ENCODE measurements at places on chromosomes 2 and 18.

DNA sequence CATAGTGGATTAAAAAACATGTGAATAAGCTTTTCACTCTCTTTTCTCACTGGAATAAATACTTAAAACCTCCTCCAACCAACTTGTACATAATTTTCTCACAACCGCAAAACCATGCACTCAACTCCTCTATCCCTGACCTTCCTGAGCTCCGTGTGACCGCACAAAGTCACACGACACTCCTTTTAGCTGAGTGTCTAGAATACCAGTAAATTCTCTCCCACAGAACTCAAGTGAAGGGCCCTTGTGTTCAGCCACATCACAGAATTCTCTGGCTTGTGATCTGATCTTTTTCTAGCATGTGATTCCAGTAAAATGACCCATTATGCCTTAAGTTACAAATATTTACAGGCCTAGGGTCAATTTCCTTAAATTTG is 91.2 kb upstream of the ARL4C start:
- DNase-seq = no peak

GRCh38 chr2:101655702-101656422 is 41.6 kb upstream of the MAP4K4 start:
- no peak for DNase-seq

DNA sequence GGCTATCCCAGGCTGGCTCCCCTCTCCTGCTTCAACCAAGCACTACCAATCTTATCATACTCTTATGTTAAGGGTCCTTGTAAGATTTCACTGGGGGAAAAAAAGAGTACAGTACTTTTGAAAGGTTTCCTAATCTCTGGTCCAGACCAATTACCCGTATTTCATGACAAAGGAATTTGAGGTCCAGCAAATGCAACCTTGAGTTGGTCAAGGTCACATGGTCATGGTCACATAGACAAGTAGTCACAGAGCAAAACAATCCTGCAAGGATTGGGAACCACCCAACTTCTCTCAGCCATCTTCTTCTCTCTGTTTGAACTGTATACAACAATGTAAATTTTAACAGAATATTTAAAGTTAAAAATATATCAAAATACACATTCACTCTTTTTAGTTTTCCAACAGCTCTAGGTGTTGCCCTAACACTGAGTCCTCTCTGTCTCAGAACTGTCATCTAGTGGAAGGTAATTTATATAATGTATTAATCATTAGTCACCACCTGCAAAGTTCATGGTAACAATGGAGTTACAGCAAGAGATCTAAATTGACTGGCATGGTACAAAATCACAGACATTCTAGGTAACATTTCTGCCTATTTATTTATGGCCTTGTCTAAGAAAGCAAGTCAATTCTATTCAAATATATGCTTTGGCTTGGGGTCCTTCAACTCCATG is 21.5 kb downstream of the DTNB start:
- no peak for DNase-seq

- DNase-seq = no peak
Measured at GRCh38 chr2:28095622-28096021, 205.1 kb downstream of the BABAM2 start.

DNA sequence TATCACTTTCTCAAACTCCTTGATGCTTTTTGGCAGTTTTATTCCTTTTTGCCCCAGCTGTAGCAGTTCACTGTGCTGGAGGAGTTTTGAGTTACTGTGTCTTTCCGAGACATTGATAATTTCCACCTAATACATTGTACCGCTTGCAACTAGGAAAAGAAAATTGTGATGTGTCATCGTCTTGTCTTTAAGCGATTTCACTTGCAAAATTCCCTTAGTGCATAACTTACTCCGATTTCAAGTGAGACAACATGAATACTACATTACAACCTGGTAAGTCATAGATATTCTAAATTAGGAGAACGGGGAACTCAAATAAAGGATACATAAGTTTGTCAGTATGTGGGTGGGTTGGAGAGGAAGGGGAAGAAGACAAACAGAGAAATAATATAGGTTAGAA is 340.5 kb upstream of the KYNU start:
- no peak for DNase-seq

DNA sequence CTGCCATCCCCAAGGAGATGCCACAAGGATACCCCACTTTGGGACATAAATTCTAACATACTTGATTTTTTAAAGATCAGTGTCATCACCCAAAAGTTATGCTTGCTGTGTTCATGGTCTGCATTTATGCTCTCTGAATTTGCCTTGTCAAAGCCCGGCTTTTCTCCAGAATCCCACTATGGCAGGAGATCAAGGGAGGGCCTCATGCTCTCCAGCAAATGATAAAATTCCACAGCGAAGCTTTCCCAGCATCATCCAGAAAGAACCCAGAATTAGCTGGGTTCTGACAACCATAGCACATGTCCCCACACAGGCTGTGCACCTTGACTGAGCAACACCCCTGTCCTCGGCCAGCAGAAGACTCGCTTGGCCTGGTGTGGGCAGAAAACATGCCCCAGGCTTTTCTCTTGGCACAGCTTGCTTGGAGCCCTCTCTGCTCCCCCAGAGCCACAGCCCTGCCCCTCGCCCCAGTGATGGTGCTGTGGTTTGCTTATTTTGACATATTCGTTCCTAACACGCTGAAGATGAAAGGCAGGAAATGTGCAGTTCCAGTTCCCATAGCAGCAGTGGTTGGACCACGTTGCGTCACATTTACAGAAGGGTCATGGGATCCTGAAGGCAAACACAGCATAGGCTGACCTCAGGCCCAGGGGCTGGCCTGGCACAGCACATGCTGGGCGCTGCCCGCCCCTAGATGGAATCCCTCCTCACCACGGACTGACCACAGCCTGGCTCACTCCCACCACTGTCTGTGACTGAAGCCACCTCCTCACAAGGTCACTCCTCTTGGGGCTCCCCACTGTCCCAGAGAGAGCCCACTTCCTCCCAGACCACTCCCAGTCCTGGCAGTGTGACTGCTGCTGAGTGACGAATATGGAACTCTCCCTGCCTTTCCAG is 14.1 kb upstream of the CHRNA1 start:
- DNase-seq = no peak

DNA sequence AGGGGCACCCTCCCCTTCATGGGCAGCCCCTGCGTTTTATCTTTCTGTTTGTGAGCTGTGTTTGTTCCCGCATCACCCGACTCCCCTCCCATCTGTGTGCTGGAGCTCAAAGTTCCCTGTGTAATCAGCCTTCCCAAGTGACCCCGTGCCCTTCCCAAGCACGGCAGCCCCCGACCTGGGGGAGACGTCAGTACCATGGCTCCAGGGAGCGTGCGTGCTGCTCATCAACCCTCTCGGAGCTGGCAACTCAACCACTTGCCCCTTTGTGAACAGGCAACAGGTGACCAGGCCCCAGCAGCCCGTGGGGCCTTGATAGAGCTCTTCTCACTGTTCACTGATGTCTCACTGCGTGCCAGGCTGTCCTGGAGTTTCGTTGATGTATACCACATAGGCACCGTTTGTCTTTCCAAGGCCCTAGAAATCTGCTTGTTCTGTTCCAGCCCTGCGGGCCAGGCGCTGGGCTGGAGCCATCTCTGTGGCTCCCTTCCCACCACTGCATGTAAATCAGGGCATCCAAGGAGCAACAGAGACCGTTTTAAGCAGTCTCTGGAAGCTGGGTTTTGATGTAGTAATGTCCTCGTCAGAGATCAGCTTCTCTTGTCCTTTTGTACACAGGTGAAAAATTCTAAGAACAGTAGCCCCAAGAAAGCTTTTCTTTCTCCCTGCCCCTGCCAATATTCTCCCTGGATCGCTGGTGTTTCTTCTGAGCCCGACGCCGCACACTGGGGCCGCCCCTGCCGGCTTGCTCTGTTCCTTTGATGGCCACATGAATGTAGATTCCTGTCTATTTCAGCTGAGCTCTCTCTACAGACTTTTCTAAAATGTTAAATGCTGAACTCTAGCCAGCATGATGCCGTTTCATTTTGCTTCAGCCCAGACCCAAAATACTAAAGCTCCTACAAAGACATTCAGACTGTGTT is 107.0 kb upstream of the PTPRM start:
- no peak for DNase-seq

GRCh38 chr2:103880081-103880834 is 973.7 kb upstream of the POU3F3 start:
- DNase-seq = no peak

DNA sequence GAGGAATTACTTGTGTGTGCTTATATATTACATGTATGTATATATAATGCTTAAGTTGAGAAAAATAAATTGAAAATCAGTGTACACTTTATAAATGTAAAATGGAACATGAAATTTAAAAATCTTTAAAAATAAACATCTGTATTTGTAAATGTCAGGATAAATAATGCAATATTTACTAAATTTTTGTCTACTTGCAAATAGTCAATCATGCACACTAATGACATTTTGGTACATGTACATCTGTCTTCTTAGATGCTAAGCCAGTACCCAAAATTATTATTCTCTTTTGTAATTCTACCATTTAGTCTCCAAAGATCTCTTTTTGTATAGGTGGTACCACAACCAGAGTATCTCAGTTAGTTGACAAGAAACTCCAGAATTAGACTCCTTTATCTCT is 96.4 kb upstream of the SCN1A start:
- DNase-seq = no peak

DNA sequence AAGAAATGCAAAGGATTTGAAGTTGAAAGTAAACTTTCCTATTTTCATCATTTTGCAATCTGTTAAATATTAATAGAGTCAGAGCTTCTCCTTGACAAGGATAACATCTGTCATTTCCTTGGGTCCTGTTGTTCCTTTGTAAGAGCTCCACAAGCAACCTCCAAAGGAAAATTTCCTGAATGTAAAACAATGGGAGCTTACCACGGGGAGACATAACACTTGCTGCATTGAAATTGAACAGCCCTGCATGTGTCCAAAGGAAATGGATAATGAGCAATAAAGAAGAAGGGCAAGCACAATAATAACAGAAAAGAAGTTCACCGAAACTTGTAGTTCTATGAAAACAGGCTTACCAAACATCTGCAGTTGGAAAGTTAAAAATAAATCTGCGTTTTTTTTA is 42.0 kb upstream of the SCG2 start:
- no peak for DNase-seq

DNA sequence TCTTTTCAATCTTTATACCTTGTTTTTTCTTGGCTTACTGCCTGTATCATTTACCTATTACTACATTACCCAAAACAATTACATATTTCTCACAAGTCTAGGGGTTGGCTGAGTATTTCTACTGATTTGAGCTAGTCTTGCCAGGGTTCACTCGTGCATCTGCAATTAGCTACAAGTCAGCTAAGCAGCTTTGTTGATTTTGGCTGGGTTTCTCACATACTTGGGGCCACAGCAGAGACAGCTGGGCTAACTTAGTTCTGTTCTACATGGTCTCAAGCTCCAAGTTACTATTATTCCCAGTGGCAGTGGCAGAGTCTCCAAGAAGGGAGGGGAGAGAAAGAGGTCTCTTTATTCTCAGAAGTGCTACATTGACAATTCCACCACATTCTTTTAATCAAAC is 54.7 kb upstream of the SP5 start:
- no peak for DNase-seq

DNA sequence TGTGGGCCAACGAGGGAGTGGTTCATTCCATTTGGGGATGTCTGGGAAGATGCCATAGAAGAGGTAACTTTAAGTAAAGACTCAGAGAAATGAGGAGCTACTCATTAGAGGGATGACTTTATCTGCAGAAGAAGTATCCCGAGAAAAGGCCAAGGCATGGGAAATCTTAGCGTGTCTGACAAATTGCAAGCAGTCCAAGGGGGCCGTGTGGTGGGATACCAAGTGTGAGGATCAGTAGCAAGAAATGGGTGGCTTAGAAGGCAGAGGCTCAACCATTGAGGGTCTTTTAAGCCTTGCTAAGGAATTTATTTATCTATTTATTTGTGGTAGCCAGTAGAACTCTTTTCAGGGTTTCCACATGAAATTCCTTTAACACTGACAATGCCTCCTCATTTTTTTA is 436.4 kb downstream of the RNF144A start:
- DNase-seq = no peak

- DNase-seq = no peak
Measured at GRCh38 chr2:178066324-178066723, 6.3 kb downstream of the PDE11A start.

- no peak for DNase-seq
Measured at GRCh38 chr2:239954166-239955086, 70.7 kb downstream of the NDUFA10 start.

Data from WTC11 (cell line).